ENCODE measurements at places on chromosomes 3 and 15.

- DNase-seq: no peak
Measured at GRCh38 chr3:24042174-24043059, 97.3 kb downstream of the NR1D2 start.

DNA sequence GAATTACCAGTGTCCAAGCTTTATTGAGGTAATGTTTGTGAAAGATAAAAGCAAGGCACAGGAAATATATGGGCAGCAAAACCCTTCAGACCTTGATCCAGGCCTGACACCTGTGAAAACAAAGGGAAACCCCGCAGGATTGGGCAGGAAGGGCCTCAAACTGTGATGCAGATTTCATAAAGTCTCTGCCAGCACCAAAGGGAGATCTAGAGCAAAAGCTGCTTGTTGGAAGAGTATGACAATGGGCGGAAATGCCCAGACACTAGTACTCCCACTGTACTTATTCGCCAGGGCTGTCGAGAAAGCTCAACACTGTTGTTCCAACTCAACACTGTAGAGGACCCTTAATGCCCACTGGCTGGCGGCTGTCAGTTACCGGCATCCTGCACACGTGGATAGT is 207.9 kb downstream of the CD47 start:
- DNase-seq: no peak

- DNase-seq: peak; percentile 18
Measured at GRCh38 chr3:89107461-89108290, at the start of gene EPHA3. Gene EPHA3 (plus strand): TSS chr3:89107621. CDS start chr3:89107749, 128 bp downstream.

GRCh38 chr3:196273655-196274054 is 13.9 kb downstream of the PCYT1A start:
- DNase-seq: no peak

- DNase-seq: no peak
Measured at GRCh38 chr3:136277634-136278033, 27.5 kb downstream of the PCCB start.

GRCh38 chr3:47611576-47611975 is 32.9 kb upstream of the CSPG5 start:
- no peak for DNase-seq

- no peak for DNase-seq
Measured at GRCh38 chr15:77251662-77252061, 168.2 kb downstream of the PEAK1 start.

GRCh38 chr15:35753486-35753885 is 207.5 kb upstream of the DPH6 start:
- DNase-seq: no peak

GRCh38 chr3:78880603-78881461 is 887.0 kb downstream of the ROBO1 start:
- no peak for DNase-seq

- no peak for DNase-seq
Measured at GRCh38 chr3:42169579-42170120, 78.5 kb downstream of the TRAK1 start.

DNA sequence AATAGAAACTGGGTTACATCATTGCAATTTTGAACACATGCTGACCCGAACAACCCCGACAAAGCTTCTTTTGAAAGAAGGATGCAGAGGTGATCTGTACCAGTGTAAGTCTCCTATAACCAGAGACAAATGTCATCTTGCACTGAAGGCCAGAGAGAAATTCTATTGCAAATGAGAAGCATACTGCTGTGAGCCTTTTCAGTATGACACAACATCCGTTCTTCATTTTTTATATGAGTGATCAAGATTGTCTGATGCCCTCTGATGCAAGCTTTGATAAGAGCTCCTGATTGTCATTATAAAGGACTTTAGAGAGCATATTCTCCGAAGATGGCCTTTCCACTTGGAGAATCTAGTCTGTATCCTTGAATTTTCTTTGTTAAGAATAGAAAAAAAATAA is 36.9 kb downstream of the PCOLCE2 start:
- no peak for DNase-seq

- no peak for DNase-seq
Measured at GRCh38 chr3:188947401-188948280, 224.1 kb upstream of the TPRG1 start.

DNA sequence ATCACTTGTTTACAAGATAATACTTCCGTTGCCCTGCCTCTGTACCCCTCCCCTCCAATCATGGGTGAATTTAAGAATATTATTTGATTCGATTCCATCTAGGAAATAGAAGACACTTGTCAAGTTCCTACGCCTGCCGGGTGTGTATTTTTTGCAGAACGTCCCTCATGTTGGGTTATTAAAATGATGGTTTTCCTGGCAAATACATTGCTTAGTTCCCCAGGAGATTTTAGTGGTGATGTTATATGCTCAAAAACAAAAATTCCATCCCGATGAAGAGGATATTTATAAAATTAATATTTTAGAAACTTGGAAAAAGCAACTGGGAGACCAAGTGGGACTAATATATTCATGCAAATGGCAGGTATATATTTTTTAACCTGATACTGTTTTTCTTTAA is 548.4 kb downstream of the EDEM1 start:
- DNase-seq: no peak

DNA sequence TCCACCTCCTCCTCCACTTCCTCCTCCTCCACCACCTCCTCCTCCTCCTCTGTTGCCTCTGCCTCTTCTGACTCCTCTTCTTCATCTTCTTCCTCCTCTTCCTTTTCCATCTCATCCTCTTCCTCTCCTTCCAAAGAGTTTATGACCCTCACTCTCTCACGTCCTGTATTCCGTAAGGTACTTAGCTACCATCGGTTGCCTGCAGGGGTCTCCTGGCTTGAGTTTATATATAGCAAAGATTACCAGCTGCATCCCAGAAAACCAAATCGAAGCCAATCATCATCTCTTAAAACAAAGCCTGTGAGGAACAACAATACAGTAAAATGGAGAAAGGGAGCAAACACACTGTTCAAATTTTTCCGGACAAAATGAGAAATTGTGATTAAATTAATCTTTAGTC is 317.4 kb downstream of the C3orf38 start:
- no peak for DNase-seq

DNA sequence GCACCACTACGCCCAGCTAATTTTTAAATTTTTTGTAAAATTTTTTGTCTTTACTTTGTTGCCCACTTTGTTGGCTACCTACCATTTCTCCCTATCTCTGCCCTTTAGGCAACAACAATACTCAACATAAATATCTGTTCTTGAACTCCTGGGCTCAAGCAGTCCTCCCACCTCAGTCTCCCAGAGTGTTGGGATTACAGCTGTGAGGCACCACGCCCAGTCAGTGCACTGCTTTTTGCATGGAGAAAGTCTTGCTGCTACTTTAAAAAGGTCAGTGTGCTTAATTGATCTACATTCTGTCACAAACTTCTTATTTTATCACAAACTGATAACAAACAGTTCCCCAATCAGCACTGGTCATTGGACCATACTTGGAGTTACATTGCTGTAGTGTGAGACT is 8.0 kb downstream of the USP8 start:
- no peak for DNase-seq

- DNase-seq: no peak
Measured at GRCh38 chr15:37891766-37892368, 42.6 kb upstream of the TMCO5A start.

DNA sequence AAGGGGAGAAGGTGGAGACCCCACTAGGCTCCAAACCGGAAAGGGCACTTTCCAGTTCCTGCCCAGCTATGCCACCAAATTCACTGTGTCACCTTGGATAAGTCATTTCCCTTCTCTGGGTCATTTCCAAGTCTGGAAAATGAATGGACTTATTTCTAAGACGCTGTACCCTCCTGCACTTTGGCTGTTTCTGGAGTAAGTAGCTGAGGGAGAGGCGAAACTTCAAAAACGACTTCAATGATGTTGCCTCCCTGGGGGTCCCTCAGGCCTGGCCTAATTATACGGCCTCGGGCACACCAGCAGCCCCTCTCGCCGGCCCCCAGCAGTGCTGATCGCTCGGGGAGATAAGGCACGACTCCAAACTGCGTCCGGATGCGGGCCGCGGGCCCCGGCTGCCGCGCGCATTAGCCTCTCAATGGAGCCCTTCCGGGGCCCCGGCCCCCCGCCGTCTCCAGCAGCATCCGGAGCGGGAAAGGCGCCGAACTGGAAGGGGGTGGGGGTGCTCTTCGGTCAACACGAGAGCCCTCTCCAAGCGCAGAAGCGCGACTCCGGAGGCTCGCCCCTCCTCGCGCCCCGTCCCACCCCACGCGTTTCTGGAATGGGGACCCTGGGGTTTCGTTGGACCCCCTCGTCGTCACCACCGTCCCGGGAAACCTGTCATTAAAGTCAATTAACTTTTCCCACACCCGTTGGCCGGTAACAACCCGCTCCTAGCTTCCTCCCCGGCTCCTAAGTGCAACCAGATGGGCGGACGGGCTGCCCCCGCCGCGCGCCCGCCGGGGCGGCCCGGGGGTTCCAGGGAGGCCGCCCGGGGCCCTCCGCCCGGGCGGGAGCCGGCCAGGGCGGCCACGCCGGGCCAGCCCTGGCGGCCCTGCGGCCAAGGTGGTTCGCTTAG is 4.8 kb downstream of the HES1 start:
- DNase-seq: no peak

DNA sequence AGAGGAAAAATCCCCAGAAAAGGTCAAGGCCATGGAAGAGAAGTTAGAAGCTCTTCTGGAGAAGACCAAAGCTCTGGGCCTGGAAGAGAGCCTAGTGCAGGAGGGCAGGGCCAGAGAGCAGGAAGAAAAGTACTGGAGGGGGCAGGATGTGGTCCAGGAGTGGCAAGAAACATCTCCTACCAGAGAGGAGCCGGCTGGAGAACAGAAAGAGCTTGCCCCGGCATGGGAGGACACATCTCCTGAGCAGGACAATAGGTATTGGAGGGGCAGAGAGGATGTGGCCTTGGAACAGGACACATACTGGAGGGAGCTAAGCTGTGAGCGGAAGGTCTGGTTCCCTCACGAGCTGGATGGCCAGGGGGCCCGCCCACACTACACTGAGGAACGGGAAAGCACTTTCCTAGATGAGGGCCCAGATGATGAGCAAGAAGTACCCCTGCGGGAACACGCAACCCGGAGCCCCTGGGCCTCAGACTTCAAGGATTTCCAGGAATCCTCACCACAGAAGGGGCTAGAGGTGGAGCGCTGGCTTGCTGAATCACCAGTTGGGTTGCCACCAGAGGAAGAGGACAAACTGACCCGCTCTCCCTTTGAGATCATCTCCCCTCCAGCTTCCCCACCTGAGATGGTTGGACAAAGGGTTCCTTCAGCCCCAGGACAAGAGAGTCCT is 9.0 kb downstream of the MAP1A start:
- DNase-seq: no peak

DNA sequence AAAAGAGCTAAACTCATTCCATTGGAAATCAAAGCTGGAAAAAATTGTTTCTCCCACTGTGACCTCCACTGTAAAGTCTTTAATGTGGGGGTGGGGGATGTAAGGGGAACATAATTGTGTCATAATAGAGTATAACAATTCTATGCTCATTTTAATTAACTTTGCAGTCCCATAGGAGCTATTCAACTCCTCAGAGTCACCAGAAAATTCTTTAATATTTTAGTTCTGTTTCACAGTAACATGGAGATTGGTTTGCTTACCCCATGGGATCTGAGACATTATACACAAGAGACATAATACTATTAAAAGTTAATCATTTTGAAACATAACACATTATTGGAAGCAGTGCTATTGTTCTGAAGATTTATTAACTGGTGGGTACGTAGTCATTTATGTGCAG is 765.9 kb upstream of the GRM7 start:
- DNase-seq: no peak

GRCh38 chr3:55645422-55645821 is 158.3 kb upstream of the WNT5A start:
- DNase-seq: no peak

- peak; percentile 84 for DNase-seq
Measured at GRCh38 chr15:67065531-67066005, at the start of gene SMAD3. Gene SMAD3 (plus strand): TSS chr15:67065602. CDS start chr15:67066155, 553 bp downstream.
